ENCODE measurements at places on chromosomes 13 and 19.
A peak's percentile ranks its signal among the peaks of the same experiment; 100 is the strongest.

DNA sequence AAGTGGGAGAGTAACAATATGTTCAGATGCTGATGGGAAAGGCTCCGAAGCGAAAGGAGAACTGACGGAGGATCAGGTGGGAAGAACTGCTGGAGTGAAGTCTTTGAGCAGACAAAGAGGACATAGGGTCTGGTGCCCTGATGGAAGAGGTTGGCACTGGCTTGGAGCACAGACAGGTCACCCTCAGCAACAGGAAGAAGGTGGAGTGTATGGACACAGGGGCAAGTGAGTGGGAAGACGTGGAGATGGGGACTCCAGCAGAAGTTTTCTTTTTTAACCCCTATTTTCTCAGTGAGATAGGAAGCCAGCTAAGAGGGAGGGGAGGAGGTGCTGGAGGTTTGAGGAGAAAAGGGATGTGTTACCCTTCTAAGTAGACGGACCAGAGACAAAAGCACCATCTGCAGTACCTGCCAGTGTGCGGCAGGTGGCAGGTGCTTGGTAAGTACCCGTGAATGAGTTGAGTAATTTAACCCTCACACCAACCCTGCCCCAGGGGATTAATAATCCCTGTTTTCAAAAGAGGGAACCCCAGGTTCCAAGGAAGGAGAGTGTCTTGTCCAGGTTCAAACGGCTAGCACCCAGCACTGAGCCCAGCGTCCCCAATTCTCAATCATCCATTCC lies 11.2 kb downstream of the HAS1 start:
- DNase-seq, result no peak

- no peak for DNase-seq
These were observed 17.6 kb upstream of the WDR18 start for GRCh38 chr19:966485-967088.

DNA sequence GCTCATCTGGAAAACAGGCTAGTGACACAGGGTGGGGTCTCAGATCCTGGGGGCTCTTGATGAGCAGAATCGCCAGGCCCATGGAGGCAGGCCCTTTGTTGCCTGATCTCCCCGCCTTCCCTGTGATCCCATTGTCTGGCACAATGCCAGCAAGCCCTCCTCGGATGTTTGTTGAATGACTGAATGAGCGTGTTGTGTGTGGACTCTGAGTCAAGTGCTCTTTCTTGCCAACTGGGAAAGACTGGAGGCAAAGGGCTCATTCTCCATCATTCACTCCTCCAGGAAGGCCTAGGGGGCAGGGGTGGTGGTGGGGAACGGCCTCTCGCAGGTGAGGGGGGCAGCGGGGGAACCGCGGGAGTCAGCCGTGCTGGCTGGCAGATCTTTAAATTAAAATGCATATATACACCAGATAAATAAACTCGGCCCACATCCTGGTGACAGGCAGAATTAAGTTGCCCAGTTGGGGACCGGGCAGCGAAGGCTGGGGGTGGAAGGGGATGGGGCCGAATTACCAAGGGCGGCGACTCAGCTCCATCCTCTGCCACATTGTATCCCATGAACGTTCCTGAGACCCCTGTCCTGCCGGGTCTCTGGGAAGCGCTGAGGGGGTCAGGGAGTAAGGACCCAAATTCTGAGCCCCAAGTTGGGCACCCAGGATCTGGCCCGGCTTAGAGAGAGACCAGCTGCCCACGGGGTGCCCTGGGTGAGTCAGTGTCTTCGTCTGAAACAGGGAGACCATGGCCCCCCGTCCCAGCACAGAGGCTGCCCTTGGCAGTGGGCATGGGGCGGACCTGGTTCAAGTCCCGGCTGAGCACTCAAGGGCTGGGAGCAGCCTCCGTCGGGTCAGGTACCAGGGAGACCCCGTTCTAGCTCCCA lies 24.5 kb downstream of the EFNA2 start:
- DNase-seq, result no peak

DNA sequence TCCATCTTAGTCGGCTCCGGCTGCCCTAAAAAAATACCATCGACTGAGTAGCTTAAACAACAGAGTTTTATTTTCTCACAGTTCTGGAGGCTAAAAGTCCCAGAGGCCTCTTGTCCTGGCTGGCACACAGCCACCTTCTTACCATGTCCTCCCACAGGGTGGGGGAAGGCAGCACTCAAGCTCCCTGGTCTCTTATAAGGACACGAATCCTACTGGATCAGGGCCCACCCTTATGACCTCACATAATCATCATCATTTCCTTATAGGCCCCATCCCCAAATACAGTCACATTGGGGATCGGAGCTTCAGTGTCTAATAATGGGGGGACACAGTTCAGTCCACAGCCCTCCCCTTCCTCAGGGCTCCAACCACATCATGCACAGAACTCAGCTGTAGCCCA lies 2.6 kb upstream of the TUBA3C start:
- no peak for DNase-seq

GRCh38 chr13:110319774-110320509 lies 12.9 kb downstream of the COL4A2 start:
- no peak for DNase-seq

- no peak for DNase-seq
These were observed 88.0 kb downstream of the ATP11A start for GRCh38 chr13:112777637-112778406.

DNA sequence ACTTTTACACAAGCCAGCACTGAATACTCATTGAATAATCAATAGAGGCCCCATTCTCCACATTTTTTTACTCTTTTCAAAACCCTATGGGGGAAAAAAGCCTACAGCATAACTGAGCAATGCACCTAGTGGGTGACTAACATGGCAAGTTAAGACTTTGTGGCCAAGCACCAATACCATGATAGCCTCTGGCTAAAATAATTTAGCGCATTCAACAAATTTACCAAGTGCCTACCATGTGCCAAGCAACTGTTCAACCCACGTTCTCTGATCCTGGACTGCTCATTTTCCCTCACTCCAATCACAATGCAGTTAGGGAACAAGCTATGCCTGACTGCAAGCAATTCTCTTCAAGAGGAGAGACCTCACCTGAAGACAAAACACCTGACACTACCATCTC lies 3.0 kb downstream of the ANKRD10 start:
- DNase-seq, result no peak

DNA sequence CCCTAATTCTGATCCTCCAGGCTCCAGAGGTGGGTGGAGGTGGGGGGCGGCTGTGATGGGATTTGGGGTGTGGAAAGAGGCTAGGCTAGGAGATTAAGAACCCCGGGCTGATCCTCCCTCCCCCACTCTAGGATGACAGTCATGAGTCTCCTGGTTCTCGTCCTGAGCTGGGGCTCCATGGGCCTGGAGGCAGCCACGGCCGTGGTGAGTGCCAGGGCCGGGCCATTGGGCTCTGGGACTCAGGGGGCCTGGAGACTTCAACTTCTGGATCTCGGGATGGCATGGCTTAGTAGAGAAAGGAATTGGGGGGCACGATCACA lies 13.9 kb downstream of the TTYH1 start:
- no peak for DNase-seq

DNA sequence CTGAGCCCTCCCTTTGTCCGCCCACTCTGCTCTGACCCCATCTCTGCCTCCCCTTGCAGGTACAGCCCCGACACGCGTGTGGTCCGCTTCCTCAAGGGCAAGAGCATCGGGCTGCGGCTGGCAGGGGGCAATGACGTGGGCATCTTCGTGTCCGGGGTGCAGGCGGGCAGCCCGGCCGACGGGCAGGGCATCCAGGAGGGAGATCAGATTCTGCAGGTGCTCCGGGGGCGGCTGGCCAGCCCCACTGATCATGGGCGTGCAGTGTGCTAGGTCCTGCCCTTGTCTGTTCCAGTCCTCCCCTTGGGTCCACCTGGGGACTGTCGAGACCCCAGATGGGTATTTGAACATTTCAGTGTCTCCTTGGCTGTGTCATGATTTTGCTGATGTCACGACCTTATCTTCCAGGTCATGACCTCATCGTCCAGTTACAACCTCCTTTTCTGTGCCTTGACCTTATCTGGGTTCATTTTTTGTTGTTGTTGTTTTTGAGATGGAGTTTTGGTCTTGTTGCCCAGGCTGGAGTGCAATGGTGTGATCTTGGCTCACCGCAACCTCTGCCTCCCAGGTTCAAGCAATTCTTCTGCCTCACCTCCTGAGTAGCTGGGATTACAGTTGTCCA lies 25.3 kb downstream of the APBA3 start:
- no peak for DNase-seq

GRCh38 chr19:28405346-28405742 lies 807.6 kb downstream of the UQCRFS1 start:
- no peak for DNase-seq

- DNase-seq, result peak; percentile 82
These were observed 1.8 kb upstream of the SSBP4 start for GRCh38 chr19:18417250-18418028.

DNA sequence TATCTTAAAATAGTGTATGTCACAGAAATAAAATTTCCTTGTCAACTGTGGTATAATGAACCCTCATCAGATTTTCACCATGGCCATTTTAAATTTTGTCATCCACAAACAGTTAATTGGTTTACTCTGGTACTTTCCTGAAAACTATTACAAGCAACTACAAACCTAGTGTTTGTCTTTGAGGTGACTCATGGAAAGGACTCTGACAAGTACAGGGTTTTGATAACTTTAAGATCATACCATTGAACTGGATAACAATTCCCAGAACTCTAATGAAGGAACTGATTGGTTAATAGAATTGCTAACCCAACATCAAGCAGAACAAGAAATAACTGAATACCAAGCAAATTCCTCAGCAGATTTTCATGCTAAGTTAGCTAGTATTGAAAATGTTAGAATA lies 237.7 kb upstream of the IPO5 start:
- DNase-seq, result no peak

DNA sequence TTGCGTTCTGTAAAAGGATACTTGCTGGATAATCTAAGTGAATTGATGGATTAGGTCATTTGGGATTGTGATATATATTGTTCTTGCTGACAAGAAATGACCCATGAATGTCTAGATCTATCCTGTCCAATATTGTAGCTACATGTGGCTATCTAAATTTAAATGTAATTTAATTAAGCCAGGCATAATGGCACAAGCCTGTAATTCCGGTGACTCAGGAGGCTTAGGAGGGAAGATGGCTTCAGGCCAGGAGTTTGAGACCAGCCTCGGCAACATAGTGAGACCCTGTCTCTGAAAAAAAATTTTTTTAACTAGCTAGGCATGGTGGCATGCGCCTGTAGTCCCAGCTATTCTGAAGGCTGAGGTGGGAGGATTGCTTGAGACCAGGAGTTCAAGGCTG lies 39.3 kb upstream of the AKAP11 start:
- DNase-seq, result no peak

DNA sequence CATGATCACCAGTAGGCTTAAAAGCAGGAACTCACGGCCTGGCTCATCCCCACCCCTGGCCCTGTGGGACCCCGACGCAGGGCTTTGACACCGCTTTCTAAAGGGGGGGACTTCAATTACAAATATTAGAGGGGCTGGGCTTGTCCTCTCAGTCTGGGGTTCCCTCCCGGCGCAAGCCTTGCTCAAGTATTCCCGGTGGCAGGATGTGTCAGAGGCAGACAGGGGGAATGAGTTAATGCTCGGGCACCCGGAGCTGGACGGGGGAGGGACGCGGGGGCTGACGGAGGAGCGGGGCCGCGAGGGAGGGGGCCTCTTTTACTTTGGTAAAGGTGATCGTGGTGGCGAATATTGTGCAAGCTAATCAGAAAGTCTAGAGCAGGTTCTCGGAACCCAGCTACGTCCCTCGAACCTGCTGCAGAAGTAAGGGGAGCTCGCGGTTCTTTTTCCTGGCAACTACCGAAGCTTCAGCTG lies 1.1 kb downstream of the FGF14 start:
- no peak for DNase-seq

GRCh38 chr13:24654741-24655140 lies 25.5 kb upstream of the ATP12A start:
- DNase-seq, result no peak

GRCh38 chr13:84917252-84917878 lies 881.9 kb downstream of the SLITRK6 start:
- DNase-seq, result no peak

DNA sequence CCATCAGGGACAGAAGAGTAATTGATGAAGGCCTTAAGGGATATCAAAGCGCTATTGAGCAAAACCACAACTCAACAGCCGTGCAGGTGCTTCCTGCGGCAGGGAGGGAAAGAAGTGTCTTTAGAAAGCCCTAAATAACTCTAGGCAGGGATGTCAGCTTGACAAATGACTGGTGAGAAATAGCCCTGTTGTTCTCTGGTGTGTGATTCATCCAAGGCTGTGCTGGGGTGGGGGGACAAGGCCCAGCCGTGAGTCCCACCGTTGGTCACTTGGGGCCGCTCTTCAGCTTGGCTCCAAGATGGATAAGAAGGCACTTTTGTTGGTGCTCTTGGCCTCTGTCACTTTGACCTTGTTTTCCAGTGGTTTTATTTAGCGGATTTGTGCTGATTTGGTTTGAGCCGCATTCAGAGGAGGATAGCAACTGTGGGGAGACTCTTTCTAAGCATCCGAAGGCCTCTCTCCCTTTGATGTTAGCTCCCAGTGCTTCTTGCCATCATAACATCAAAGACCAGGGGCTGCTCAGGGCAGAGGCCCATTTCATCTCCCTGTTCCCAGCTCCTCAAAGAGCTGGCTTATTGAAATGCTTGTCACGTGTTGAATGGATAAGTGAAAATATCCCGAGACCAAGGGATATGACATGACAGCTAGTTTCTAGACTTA lies 130.3 kb upstream of the SERP2 start:
- no peak for DNase-seq

GRCh38 chr13:94568443-94568842 lies 27.5 kb downstream of the TGDS start:
- no peak for DNase-seq

DNA sequence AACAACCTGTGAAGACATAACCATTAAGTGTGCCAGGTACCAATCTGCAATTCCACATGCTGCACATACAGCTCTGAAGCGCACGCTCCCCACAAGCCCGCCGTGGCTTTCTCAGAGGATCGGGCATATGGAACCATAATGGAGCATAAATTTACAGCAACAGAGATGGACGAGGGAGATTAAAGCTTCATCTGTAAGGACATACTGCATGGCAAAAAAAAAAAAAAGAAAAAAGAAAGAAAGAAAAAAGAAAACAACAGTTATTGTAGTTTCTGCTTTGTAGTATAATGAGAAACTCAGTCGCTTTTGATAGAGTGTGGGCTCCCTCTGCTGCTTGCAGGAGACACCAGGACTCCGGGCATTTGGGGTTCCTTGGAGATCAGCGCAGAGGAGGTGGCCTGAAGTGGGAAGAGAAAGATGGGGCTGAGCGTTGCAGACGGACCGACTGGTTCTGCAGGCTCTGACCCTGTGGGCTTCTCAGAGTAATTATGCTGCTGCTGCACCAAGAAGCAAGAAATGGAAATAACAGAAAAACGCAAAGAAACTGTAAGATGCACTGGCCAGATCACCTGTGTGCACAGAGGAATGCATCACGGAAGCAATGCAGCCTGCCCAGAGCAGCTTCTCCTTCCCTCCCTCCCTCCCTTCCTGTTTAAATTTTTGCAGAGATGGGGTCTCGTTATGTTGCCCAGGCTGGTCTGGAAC lies 10.8 kb upstream of the PDCD5 start:
- no peak for DNase-seq

GRCh38 chr19:14470031-14470876 lies 4.9 kb downstream of the PTGER1 start:
- no peak for DNase-seq

All from natural killer cell treated with Interleukin-12 subunit alpha and Interleukin-12 subunit beta and Interleukin-15 and Interleukin-18, amount 100 ng/mL, for 72 hours (primary cell).